Bronchial smooth muscle cell (primary cell): ENCODE measurements at places on chromosomes 1 and 21. TPM values are rescaled to one million over a fixed set of nuclear protein-coding genes. Genes with fewer than 3 reads are reported as not detected.

The LAX1 gene
- 0.09 TPM in 1 of 2 replicates, not detected in the other for total RNA-seq

The ATXN7L2 gene
- 1.3 and 2.1 TPM in 2 replicates for total RNA-seq

The LELP1 gene
- total RNA-seq: not detected in 2 replicates

The COL8A2 gene
- total RNA-seq: 3.0 and 8.0 TPM in 2 replicates

The SMYD3 gene
- 45.6 and 58.2 TPM in 2 replicates for total RNA-seq

The LDLRAD1 gene
- total RNA-seq: not detected in 2 replicates

The PTPRU gene
- total RNA-seq: 7.8 and 15.8 TPM in 2 replicates

The VCAM1 gene
- 20.8 and 21.8 TPM in 2 replicates for total RNA-seq

The F3 gene
- total RNA-seq: 2.2 and 6.0 TPM in 2 replicates

The MROH9 gene
- 0.09 TPM in 1 of 2 replicates, not detected in the other for total RNA-seq

The RGS13 gene
- under 0.01 TPM in 1 of 2 replicates, not detected in the other for total RNA-seq

The MCOLN3 gene
- total RNA-seq: 0.43 and 6.9 TPM in 2 replicates

The TRIM63 gene
- total RNA-seq: not detected in 2 replicates

The CHRM3 gene
- under 0.01 TPM in 2 replicates for total RNA-seq

The ARHGEF19 gene
- 1.6 and 2.0 TPM in 2 replicates for total RNA-seq

The WNT2B gene
- total RNA-seq: 4.6 and 5.7 TPM in 2 replicates

The OR2AK2 gene
- not detected in 2 replicates for total RNA-seq

The LRRC3 gene
- under 0.01 TPM in 2 replicates for total RNA-seq

The TGFB2 gene
- 3.7 and 14.3 TPM in 2 replicates for total RNA-seq

The ATP1A2 gene
- total RNA-seq: 0.16 and 0.60 TPM in 2 replicates

The RNF207 gene
- total RNA-seq: 10.1 and 17.1 TPM in 2 replicates

The RORC gene
- not detected in 2 replicates for total RNA-seq

The LCA5L gene
- 0.32 and 0.52 TPM in 2 replicates for total RNA-seq
